Fibroblast of the aortic adventitia (primary cell): ENCODE measurements at places on chromosomes 1 and 21. TPM values are rescaled to one million over a fixed set of nuclear protein-coding genes. Genes with fewer than 3 reads are reported as not detected.

Gene OR2M3
- total RNA-seq = under 0.01 TPM in 1 of 2 replicates, not detected in the other

Gene CDKN2C
- total RNA-seq = 15.3 and 34.1 TPM in 2 replicates

Gene OSCP1
- 2.7 and 8.7 TPM in 2 replicates for total RNA-seq

Gene PDE4B
- total RNA-seq = 2.3 and 8.7 TPM in 2 replicates

Gene FGR
- total RNA-seq = 0.18 TPM in 1 of 2 replicates, not detected in the other

Gene CCDC17
- 0.72 and 4.0 TPM in 2 replicates for total RNA-seq

Gene CD53
- not detected in 2 replicates for total RNA-seq

Gene MYOG
- total RNA-seq = not detected in 2 replicates

Gene LCE1C
- not detected in 2 replicates for total RNA-seq

Gene HES3
- total RNA-seq = not detected in 2 replicates

Gene FAM151A
- total RNA-seq = not detected in 2 replicates

Gene TACSTD2
- total RNA-seq = 0.36 and 0.82 TPM in 2 replicates

Gene SMPDL3B
- 0.09 TPM in 1 of 2 replicates, not detected in the other for total RNA-seq

Gene RPTN
- not detected in 2 replicates for total RNA-seq

Gene SYT2
- total RNA-seq = not detected in 2 replicates

Gene HAPLN2
- total RNA-seq = not detected in 2 replicates

Gene KRTCAP2
- 29.8 and 100 TPM in 2 replicates for total RNA-seq

Gene GCSAML
- total RNA-seq = not detected in 2 replicates

Gene TTC24
- not detected in 2 replicates for total RNA-seq

Gene SPRR4
- total RNA-seq = not detected in 2 replicates

Gene VSIG8
- total RNA-seq = not detected in 2 replicates

Gene VWA5B1
- total RNA-seq = not detected in 2 replicates

Gene RNF186
- total RNA-seq = not detected in 2 replicates

Gene AMY2B
- 10.1 and 17.1 TPM in 2 replicates for total RNA-seq
